Suprapubic skin (tissue), 4 donors: ENCODE measurements at places on chromosomes 6 and 20.

DNA sequence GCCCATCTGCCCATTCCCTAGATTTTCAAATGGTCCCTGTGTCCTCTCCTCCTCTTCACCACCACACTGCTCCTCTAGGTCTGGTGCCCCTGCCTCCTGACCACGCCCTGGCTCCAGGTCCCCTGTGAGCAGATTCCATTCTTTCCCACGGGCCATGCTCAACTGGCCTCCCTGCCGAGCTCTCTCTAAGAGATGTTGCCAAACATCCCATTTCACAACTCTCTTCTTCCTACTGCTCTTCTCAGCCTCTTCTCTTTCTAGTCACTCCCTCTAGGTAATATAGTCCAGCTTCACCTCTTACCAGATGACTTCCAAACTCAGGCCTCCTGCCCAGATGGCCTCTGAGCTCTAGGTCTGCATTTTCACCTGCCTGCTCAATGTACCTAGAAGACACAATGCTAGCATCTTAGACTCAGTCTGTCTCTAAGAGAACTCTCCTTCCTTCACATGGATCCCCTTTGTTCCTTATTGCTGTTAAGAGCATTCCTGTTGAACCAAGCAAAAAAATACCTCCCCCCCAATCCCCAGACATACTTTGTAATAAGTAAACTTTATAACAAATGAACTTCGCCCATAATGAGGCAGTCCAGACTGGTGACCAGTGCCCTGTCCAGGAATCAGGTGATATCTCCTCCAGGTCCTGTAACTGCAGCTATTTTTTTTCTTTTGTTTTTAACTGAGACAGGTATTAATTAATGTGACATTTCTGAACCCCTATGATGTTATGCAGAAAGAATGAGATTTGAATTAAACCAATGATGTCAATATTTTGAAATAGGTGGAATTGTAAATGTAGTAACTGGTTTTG lies 79.0 kb downstream of the LYRM4 start:
- no peak for DNase-seq

GRCh38 chr20:9228774-9229450 lies 160.0 kb downstream of the PLCB4 start:
- no peak for DNase-seq

GRCh38 chr6:82602776-82603175 lies 239.2 kb downstream of the TPBG start:
- no peak for DNase-seq

GRCh38 chr6:158744986-158745430 lies 74.2 kb downstream of the EZR start:
- DNase-seq = no peak

- no peak for DNase-seq
Measured at GRCh38 chr6:42417641-42418112, 34.0 kb downstream of the TRERF1 start.

- DNase-seq = no peak
Measured at GRCh38 chr6:34836451-34836850, 44.6 kb downstream of the BLTP3A start.

- DNase-seq = no peak
Measured at GRCh38 chr6:25883991-25884390, 9.9 kb upstream of the SLC17A3 start.

DNA sequence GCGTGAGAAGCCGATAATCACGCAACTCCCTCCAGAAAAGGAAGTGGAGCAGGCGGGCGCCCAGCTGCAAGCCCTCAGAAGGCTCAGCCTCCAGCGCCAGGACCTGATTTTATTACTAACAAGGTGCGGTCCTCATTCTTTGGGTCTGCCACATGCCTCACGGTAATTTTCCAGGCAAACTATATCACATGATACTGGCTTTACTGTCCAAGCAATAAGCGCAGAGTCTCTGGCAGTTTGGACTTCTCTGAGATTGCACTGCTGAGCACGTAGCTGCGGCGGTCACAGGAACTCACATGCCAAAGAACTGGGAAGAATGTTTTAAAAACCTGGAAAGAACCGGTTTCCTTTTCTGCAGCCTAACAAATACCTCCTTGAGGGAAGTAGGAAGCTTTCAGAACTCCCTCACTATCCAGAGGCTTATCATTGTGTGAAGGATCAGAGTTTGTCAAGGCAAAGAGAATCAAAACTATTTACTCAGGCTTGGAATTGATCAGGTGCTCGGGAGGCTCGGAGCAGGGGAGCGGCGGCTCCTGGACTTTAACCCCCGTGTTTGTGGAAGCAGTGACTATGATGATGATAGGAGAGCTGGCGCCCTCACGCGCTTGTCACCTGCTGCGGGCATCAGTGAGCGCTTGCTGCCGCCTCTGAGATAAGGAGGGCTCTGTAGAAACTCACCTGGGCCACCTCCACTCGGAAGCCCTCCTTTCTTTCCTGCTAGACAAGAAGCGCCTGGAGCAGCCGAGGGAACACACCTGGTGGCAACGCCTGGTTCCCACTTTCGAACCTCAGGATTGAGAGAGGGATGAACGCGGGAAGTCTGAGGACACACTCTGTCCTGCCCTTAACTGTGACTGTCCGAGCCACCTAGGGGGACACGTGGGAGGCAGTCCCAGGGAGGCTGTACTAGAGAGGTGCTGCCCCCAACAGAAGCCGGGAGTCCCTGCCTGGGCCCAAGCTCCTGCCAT lies 27.2 kb upstream of the SYNJ2 start:
- DNase-seq = no peak

GRCh38 chr6:71492668-71493067 lies 204.1 kb downstream of the OGFRL1 start:
- no peak for DNase-seq

GRCh38 chr6:107101686-107102413 lies 13.5 kb downstream of the BEND3 start:
- no peak for DNase-seq

- DNase-seq = no peak
Measured at GRCh38 chr6:136736281-136736960, 55.9 kb downstream of the MAP3K5 start.

- DNase-seq = no peak
Measured at GRCh38 chr20:12821249-12821648, 187.5 kb upstream of the SPTLC3 start.

DNA sequence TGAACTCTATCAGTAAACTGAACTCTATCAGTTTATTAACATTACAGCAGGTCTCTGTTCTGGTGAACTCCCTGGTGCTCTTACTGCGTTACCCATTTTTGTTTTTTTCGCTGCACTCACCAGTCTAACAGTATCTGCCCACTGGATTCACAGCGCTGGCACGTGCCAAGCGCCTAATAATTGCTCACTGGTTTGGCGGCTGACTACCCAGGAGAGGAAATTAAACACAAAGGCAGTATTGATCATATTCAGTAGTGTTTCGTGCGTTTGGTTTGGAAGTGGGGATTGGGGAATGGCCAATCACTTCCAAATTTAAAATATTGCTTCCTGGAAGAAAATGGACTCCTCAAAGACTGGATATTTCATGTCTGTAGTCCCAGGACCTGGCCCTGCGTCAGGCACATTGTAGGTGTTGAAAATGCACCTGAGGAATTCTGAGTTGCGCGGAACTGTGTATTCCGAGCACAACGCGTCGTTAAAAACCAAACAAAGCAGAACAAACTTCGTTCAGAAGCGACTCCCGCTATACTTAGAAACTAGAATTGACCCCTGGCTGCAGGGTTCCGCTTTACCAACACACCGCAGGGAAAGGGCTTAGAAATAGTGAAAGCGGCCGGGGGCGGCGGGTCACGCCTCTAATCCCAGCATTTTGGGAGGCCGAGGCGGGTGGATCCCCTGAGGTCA lies 1.1 kb upstream of the RPS12 start:
- DNase-seq = no peak

DNA sequence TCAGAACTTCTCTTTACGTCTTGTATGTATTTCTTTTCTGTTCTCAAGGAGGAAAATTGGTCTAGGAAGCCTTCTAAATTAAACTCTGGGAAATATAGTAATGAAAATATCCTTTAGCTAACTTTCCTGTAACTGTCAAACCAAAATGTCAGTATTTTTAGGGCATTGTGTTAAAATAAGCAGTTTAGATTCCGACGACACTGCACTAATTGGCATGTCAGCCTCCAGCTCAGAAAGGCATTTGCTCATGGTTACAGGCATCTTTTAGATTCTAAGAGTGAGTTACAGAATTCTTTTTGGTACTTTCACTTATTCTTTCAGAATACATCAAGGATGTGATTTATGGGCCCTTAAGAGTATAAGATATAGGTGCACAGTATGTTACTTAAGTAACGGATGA lies 26.1 kb upstream of the VAPB start:
- DNase-seq = no peak

DNA sequence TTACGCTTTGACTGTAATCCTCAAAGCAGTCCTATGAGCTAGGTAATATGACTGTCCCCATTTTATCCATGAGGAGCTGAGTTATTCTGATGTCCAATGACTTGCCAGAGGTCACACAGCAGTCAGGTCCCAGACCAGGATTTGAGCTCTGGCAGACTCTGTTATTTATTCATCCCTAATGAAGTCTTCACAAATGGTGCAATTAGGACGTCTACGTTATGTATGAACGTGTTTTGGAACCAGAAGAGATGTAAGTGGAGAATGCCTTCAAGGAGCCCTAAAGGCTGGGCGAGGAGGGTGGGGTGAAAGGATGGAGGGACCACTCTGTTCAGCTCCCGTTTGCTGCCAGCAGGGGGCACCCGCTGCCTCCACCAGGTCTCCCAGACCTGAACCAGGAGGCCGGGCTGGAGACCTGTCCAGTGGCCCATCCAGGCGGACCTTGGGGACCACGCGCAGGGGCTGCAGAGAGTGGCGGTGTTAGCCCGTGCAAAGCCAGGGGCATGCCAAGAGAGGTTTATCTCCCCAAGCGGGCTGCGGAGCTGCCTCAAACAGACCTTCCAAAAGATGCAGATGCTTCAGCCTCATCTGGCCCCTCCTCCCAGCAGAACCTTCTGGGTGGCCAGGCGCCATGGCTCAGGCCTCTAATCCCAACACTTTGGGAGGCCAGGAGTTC lies 15.2 kb upstream of the ZNF335 start:
- DNase-seq = no peak

DNA sequence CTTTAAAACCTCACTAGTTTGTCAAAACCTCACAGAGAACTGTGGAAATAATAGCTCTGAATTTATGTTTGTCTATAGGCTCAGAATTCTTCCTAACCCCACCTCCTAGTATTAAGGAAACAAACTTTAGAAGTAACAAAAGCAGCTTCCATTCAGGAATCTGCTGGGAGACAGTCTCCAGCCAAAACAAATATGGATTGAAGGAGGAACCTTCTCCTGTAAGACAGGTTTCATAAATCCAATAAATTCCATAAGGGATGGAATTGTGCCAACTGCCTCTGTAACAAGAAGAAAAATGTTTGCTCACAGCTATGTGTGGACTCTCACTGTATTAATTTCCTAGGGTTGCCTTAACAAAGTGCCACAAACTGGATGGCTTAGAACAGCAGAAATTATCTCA lies 7.5 kb downstream of the SYCP2 start:
- no peak for DNase-seq

- DNase-seq = no peak
Measured at GRCh38 chr20:675453-676314, at the start of gene SCRT2. TSS of gene SCRT2 (minus strand) at chr20:675802. CDS start at chr20:675601, 201 bp downstream.

GRCh38 chr6:80161434-80161833 lies 55.0 kb downstream of the BCKDHB start:
- no peak for DNase-seq

GRCh38 chr6:75759207-75759606 lies 10.2 kb downstream of the MYO6 start:
- no peak for DNase-seq

GRCh38 chr6:45587229-45588060 lies 209.7 kb upstream of the SUPT3H start:
- no peak for DNase-seq

DNA sequence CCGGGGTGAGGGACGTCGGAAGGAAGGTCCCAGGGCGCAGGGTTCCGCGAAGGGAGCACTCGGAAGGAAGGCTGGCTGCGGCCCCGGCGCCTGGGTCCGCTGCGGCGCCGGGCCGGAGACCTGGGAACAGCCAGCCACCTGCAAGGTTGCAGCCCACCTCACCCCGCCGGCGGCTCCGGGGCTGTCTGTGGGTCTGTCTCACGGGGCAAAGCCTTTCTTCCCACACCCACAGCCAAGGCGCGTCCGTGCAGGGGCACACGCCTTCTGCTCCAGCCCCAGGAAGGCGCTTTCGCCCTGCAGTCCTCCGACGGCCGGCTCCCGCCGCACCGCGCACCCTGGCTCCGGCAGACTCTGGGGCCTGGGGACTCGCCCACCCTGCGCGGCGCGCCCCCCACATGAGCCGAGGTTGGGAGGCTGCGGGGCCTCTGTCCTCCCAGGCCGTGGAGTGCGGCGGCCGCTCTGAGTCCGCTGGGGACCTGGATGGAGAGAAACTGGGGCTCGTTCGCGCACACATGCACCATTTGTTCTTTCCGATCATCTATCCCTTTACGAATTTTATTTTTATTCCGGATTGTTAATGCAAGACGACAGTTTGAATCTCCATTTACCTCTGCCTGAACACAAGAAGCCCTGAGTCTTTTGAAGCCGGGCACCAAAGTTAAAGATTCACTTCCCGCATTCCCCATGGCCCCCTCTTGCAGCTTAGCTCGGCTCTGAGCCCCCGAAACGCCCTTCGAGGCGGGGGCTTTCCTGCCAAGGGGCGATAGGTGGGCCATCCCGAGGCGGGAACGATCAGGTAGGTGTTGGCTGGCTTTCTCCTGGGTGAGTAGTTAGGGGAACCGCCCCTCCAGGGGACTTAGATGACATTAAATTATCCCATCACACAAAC lies 4.5 kb upstream of the FOXC1 start:
- no peak for DNase-seq

- no peak for DNase-seq
Measured at GRCh38 chr6:6622501-6622900, 34.0 kb downstream of the LY86 start.

DNA sequence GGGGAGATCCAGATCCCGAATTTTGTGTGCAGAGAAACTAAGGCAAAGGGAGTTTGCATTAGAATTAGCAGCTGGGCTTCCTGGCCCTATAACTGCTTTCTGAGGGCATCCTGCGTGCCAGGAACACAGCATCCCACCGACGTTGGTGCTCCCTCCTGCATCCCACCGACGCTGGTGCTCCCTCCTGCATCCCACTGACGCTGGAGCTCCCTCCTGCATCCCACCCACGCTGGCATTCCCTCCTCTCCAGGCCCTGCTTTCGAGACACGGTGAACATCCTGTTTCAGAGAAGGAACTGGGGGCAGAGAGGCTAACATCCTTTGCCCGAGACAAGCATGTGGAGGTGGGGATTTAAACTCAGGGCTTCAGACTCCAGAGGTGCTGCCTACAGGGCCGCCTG lies 44.4 kb downstream of the DACT2 start:
- no peak for DNase-seq

DNA sequence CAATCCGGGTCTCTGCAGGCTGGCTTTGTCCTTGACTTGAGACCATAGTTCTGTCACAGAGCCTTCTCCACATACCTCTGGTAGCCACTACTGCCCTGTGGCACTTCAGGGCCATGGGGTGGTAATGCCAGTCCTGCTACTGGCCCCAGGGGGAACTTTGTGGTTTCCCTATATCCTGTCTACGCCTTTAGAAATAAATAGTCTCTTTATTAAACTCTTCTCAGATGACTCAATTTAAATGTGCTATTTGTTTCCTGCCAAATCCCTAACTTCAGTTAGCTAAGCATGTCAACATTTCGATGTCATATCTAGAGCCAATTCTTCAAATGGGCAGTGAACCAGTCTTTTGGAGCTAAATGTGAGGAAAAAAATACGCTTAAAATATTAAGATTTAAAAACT lies 60.1 kb downstream of the SEL1L2 start:
- no peak for DNase-seq

GRCh38 chr6:121711472-121711871 lies 276.0 kb downstream of the GJA1 start:
- no peak for DNase-seq

- DNase-seq = no peak
Measured at GRCh38 chr6:2117447-2117846, 128.0 kb downstream of the GMDS start.
